A673 (cell line): ENCODE measurements at places on chromosomes 11 and 22. TPM values are rescaled to one million over a fixed set of nuclear protein-coding genes. Genes with fewer than 3 reads are reported as not detected.

Gene APOBEC3A
- not detected in 2 replicates for total RNA-seq

Gene DNAJB13
- total RNA-seq = 0.41 TPM in 1 of 2 replicates, not detected in the other

Gene ATM
- 68.8 and 72.5 TPM in 2 replicates for total RNA-seq

Gene KCNK4
- 0.26 TPM in 1 of 2 replicates, not detected in the other for total RNA-seq

Gene CSNK2A3
- total RNA-seq = 1.1 and 1.4 TPM in 2 replicates

Gene OR4A16
- 1.7 and 3.0 TPM in 2 replicates for total RNA-seq

Gene BLID
- total RNA-seq = 0.82 and 2.2 TPM in 2 replicates

Gene P2RX6
- total RNA-seq = 0.39 and 0.43 TPM in 2 replicates

DNA sequence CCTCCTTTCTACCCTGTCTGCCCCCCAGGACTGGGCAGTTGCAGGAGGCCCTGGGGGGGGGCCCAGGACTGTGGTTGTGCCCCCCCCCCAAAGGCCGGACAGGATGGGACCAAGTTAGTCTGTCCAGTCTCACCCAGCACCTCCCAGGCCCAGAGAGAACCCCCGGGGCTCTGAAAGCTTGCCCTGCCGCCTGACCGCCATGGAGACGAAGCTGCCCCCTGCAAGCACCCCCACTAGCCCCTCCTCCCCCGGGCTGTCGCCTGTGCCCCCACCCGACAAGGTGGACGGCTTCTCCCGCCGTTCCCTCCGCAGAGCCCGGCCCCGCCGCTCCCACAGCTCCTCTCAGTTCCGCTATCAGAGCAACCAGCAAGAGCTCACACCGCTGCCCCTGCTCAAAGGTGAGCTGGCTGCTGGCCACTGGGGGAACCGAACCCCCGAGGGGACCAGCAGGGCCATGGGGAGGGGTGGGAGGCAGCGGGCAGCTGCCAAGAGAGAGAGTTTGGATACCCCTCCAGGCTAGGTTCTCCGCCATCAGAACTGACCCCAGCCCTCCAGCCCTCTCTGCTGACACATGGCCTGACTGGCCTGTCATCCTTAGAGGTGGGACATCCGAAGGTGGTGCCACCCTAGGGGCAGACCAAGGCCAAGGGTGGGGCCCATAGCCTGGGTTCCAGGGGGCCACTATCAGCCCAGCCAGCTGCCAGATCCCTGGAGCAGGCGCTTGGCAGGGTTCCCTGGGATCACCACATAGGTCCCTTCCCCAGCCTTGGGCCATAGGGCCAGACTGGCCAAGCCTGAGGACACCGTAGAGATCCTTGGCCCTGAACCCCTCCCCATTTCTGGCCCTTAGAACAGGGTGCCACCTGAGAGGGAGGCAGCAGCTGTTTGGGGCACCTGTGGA lies 1.3 kb downstream of the PPP2R5B start:
- no peak for DNase-seq

DNA sequence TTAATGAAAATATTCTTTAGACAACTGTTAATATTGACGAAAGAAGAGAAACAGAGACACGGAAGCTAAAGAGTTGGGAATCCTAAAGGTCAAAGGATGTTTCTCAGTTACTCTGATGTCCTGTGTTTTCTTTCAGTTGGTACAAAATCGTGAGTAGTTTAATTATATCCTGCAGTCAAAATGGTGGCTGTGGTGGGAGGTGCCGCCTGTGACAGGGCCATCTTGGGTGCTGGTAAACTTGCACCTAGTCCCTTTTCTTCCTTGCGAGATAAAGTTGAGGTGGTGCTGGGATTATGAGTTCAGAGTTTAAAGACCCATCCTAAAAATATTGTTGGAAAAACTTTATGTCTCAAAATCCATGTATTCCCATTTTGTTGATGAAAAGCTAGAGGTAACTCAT lies 2.2 kb downstream of the CECR2 start:
- no peak for DNase-seq

GRCh38 chr11:2166091-2166851 lies 5.3 kb upstream of the INS start:
- DNase-seq = peak; percentile 35

GRCh38 chr11:61951484-61952135 lies 1.5 kb downstream of the BEST1 start:
- no peak for DNase-seq

DNA sequence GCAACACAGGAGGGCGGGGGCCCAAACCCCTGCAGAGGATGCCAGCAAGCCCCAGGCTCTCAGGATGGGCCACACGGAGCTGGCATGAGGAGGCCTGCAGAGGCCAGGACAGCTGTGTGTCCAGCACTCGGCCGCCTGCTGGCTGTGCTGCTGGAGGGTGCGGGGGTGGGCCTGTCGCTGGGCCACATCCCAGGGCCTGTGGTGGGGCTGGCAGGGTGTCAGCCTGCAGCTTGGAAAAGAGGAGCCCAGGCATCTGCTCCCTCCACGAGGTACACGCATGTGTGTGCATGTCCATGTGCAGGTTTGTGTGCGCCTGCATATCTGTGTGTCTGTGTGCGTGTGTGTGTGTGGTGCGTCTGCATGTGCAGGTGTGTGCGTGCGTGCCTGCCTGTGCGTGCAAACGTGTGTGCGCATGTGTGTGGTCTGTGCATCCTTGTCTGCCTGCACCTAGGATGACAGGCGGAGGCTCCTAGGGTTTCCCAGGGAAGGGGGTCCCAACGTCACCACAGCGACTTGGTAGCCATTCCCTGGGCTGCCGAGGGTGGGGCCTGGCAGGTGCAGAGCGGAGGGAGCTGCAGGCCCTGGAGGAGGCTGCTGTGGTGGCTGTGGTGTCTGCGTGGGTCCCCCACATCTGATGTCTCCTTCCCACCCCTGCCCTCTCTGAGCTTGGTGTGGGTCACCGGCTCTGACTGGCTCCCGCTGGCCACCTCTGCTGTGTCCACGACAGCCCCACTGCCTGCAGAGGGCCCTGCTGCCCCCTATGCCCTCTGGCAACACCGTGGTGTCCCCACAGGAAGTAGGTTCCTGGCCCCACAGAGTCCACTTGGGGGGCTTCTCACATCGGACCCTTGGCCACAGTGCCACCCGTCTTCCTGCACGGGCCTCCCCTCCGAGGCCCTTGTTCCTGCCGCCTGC lies 17.1 kb downstream of the BRSK2 start:
- no peak for DNase-seq

- DNase-seq = no peak
These were observed 36.7 kb downstream of the TPBGL start for GRCh38 chr11:75277211-75277805.

DNA sequence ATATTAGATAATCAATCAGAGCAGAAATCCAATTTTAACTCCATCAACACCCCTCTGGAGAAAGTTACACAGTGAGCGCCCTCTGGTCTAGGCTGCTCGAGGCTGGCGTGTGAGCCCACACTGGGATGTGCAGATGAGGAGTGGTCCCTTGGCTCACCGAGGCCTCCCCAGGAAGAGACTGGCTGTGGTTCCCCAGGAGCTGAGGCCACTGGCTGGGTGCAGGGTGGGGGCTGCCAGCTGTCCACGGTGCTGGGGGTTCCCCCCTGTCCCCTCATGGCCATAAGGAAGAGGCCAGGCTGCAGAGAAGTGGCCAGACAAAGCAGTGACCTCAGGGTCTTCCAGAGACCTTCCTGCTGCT lies 750.7 kb downstream of the BRD1 start:
- DNase-seq = no peak

- DNase-seq = no peak
These were observed 4.1 kb downstream of the NUCB2 start for GRCh38 chr11:17280494-17281127.

DNA sequence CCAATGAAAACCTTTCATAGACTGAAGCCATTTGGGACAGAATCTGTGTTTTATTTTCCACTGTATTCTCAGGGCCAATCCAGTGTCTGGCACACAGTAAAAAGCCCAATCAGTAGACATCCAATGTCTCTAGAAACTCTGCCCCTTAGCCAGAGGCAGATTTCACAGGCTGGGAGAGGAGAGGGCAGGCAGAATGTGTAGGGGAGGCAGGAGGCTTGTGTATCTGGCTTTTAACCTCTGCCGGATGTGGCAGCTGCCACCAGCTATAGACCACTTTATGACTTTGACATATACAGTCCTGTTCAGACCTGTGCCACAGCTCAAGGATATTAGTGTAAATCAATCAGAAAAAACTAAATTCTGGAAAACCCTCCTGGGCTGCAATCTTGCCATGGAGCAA lies 4.4 kb downstream of the EXPH5 start:
- no peak for DNase-seq

DNA sequence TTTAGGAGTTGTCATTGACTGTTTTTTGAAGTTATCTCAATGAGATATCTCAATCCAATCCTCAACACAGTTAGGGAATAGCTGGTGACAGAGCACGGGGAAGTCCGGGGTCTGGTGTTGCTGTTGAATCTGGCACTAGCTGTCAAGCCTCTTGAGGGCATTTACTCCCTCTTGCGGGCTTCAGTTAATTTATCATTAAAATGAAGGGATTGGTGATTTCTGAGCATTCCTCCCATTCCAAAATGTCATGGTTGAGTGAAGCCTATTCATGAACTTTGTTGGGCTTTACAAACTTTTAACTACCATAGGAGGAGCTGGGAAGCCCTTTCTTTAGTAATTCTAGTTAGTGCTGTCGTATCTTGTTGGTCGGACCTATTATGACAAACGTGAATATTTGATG lies 40.2 kb downstream of the UVRAG start:
- DNase-seq = peak; percentile 41

DNA sequence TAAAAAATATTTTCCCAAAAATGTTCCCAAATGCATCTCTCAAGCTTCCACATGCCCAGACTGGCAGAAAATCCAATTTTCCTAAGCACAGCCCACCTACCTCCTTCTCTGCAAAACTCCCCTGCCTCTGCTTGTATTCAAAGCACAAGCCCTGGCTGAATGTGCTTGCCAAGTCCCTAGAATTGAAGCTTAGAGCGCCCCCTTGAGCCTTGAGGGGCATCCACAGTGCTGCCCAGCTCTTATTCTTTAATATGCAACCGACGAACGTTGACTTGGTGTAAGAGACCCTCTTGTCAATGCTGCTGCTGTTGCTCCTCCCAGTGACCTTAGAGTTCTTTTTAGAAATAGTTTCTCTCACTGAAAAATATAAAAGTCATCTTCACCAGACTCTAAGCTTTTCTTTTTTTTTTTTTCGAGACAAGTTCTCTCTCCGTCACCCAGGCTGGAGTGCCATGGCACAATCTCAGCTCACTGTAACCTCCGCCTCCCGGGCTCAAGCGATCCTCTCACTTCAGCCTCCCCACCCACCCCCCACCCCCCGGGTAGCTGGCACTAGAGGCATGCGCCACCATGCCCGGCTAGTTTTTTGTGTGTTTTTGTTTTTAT lies 63.5 kb upstream of the CAPRIN1 start:
- peak; percentile 99 for DNase-seq

DNA sequence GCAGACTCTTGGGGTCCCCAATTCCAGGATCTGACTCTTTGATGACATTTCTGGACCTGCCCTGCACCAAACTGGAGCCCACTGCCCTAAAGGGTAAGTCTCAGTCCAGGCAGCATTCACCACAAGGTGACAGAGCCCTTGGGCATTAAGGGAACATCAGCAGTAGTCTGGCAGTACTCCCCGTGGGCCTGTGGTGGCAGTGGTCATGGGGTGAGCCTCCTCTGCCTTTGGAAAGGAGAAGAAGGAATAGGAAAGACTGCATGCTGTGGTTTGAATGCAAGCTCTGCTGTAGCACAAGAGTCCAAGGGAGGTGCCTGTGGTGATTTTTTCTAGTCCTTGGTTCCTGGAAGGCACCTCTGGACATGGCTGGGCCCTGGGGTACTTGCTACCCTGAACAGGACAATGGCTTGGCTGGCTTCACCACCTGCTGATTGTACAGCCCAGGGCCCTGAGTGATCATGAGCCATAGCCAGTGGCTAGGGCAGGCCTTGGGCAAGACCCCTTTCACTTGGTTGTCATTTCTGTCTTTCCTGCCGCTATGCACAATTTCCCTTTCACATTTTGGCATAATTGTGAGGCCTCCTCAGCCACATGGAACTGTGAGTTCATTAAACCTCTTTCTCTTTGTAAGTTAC lies 160.7 kb upstream of the GRIA4 start:
- no peak for DNase-seq

- no peak for DNase-seq
These were observed 560.0 kb downstream of the INSC start for GRCh38 chr11:15674756-15675155.

DNA sequence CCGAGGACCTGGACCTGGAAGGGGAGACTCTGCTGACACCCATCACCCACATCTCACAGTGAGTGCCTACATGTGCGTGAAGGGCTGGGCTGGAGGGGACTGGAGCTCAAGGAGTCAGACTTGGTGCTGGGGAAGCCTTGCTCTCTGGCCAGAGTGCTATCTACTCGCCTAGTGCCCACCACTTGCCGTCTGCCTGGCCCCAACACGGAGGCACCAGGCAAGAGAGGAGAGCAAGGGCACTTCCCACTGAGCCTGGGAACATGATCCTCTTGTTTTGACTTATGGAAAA lies 37.8 kb downstream of the KCNQ1OT1 start:
- no peak for DNase-seq

DNA sequence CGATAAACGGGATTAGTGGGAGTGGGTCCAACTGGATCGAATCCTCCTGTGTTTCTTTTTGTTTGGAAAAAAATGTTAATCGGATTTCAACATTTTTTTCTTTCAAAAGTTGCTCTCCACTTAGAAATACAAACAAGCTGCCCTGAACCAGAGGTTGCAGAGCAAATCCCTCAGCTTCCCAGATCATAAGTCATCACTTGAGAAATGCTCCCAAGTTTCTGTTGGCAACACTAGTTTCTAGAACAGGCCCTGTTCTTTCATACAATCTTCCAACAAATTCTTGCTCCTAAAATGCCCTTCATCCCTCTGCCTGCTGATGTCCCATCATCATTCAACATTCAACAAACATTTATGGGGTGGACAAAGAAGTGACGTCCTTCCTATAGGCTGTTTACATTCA lies 1.3 kb upstream of the MLC1 start:
- DNase-seq = no peak

GRCh38 chr11:17460406-17460805 lies 16.2 kb downstream of the ABCC8 start:
- no peak for DNase-seq

DNA sequence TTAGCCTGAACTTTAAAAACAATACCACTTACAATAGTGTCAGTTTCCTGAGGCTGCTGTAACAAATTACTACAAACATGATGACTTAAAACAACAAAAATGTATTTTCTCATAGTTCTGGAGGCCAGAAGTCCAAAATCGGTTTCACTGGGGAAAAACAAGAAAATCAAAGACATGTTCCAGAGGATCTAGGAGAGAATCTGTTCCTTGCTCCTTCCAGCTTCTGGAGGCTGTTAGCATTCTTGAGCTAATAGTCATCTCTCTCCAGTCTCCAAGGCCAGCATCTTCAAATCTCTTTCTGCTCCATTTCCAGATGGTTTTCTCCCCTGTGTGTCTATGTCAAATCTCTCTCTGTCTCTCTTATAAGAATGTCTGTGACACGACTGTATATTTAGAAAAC lies 67.6 kb upstream of the TEAD1 start:
- DNase-seq = peak; percentile 10

- no peak for DNase-seq
These were observed 754 bp downstream of the OR52A1 start for GRCh38 chr11:5153574-5154431.

DNA sequence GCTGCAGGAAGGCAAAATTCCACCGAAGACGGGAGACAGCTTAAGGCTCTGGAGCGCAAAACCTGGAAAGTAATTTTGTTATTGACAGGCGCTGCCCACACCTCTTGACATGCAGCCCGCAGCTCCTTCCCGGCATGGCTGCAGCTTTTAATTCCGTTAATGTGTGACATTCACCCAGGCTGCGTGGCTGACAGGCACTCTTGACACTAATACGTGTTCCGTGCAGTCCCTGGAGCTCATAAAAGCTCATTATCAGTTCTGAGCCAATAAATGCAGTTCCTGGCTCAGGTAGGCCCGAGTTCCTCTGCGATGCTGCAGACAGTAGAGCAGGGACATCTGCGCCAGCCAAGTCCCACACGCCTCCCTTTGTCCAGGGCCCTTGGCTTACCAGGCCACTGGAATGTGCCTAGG lies 34.8 kb downstream of the TSPAN18 start:
- no peak for DNase-seq

- DNase-seq = peak; percentile 15
These were observed 491.8 kb downstream of the ETS1 start for GRCh38 chr11:128095466-128095981.
